ELF-1 (cell line): ENCODE measurements at places on chromosomes 4 and X.

- DNase-seq = no peak
Measured at GRCh38 chrX:110143454-110144210, 140.7 kb downstream of the TMEM164 start.

- no peak for DNase-seq
Measured at GRCh38 chr4:26288355-26288909, 32.4 kb upstream of the RBPJ start.

DNA sequence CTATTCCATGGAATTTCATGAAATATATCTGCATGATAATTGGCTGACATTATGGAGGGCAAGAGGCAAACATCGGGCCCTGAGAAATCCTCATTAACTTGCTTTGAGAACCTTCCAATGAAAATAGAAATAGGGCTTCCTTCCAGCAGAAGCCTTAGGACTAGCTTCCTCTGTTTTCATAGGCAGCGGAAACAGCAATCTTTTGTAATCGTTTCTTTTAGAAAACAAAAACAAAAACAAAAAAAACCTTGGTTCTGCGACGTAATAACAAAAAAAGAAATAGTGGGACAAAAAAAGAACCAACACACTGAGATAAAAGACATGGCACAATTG lies 62.9 kb downstream of the GEMIN8 start:
- no peak for DNase-seq

DNA sequence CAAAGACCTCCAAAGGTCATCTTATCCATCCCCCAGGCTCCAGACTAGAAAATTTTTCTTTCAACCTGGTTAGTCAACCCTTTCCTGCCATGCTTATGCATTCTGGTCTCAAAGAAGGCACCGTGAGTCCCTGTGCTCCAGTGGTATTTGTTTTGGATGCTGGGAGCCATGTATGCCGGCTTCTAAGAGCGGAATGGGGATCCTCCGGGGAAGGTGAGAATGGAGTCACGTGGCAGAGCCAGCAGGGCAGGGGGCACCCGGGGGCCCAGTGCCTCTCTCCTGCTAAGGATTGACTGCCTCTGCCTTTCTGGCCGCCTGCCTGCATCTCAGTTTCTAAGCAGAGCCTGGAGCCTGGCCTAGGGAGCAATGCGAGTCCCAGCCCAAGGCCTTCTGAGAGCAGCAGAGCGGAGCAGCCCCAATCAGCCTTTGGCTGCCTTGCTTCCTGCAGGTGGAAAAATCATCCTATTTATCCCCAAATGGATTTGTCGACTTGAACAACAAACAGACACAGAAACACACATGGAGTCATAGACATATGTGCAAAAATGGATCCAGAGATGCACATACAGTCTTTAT lies 141.0 kb downstream of the PJA1 start:
- DNase-seq = no peak

- DNase-seq = peak; percentile 27
Measured at GRCh38 chr4:108060164-108060563, 70.5 kb downstream of the HADH start.

DNA sequence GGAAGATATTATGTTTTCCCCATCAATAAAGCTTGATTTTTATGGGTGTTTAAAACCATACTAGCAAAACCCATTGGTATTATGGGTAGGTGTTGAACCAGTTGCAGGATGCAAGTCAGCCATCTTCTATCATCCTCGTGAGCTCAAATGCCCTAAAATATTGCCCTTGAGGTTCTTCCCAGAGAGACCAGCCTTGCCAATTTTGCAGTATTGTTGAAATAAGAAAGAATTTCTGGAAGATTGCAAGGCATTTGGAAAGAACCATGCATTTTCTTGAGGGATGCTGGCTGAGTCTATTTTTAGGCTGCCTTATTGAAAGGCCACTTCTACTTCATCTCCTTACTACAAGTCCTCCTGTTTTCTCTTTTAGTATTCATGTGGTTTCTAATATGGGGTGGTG lies 60.9 kb upstream of the SOD3 start:
- DNase-seq = no peak

DNA sequence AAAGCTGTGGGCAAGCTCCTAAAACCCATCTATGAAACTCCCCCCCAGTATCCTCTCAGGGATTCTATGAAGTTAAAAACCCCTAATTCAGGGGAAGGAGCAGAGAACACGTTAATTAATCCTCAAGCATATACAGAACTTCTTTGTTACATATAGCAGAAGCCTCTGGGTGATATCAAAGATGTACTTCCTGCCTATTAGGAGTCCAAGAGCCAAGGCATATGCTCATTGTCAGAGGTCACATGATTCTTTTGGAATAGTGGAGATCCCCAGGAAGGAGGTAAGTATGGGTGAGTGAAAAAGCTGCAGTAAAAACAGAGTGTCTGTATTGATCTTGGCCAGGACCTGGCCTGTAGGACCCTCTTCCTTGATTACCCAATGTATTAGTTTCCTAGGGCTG lies 2.9 kb upstream of the SPARCL1 start:
- DNase-seq = no peak

DNA sequence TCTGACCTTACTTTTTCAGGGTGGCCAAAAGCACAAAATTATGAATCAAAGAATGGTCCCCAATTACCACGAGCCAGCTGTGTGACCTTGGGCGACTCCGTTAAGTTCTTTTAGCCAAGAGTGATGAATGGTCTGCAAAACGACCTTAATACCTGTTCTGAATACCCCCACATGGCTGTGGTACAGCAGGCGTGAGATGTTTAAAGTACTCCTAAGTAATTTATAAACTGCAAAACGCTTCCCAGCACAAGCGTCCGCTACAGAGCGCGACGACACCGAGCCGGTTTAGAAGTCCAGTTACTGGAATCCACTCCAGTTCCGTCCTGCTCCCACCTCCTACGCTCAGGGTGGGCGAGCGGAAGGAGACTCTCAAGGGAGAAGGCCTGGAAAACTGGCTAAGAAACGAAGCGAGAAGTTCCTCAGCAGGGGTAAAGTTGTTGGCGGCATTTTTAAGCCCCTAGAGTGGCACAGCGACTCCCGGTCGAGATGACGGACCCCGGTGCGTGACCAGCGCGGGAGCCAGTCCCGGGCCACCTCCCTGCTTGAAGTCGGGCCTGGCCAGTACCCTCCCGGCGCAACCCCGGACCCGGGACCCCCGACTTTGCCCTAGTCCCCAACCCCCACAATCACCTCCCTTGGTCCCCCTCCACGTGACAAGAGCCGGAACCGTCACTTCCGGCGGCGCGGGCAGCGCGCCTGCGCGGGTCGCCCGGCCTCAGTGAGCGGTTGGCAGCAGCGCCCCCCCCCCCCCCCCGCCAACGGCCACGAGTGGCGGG lies 659 bp upstream of the BMP2K start:
- DNase-seq = peak; percentile 78

DNA sequence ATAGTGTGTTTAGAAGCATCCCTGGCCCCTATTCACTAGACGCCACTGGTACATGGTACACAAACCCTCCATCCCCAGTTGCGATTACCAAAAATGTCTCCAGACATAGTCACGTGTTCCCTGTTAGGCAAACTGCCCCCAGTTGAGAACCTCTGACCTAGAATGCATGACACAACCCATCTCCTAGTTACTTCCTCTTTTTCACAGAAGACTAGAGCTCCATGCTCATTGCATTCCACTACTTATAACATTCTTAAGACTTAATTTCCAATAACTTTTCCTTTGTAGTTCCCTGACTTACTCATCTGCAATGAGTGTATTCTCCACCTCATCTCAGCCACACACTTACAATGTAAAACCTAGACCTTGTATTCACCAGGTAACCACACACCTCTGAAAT lies 68.6 kb downstream of the PRSS12 start:
- DNase-seq = no peak

- DNase-seq = no peak
Measured at GRCh38 chr4:83561381-83561780, 25.5 kb downstream of the GPAT3 start.

GRCh38 chrX:54049801-54050200 lies 5.5 kb upstream of the PHF8 start:
- DNase-seq = peak; percentile 14

DNA sequence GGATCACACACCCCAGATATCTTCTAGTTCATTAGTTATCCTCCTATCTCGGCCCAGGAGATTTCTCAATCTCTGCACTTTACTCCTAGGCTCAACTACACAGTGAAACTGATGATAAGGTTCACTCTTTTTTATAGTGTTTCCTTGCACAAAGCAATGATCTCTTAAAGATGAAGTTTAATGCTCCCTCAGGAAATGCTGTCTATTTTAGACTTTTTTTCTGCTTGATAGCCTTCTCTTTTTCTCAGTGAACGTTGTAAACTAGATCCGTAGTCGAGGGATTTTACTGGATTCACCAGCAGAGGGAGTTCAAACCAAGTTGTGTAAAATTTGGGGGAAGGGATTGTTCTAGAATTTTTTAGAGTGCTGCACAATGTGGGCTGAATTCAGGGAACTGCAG lies 269.6 kb downstream of the GBA3 start:
- peak; percentile 9 for DNase-seq
